Spleen (tissue), 13 donors: ENCODE measurements at places on chromosomes 4 and X. TPM values are rescaled to one million over a fixed set of nuclear protein-coding genes. Genes with fewer than 3 reads are reported as not detected.

Gene SCFD2
- total RNA-seq = 23.0 TPM

Gene TLR6
- total RNA-seq = 23.2 TPM

DNA sequence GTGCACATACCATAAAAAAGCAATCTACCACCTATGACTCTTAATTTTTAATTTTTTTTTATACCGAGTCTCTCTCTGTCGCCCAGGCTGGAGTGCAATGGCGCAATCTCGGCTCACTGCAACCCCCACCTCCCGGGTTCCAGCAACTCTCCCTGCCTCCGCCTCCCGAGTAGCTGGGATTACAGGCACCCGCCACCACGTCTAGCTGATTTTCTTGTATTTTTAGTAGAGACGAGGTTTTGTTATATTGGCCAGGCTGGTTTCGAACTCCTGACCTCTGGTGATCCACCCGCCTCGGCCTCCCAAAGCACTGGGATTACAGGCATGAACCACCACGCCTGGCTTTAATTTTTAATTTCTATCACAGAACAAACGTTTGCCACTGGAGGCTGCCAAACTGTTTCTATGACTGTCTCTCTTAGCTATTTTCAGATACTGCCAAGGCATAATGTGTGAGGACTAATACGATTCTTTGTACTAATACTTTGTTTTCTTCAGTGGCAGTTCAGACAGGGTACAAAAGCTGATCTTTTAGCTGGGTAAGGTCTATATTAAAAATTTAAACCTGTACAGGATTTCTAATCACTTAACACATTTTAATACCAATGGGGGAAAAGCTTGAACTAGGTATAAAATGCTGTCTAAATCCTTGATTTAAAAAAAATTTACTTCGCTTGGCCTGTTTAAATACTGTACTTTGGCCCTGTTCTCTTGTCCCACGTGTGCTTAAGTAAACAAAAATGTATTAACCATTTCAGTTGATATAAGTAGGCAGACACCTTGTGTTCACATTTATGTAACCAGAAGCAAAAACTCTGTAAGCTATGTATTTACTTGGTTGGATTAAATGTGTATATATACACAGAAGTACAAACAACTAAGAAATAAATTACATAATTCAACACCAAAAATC lies 2.3 kb downstream of the PGRMC2 start:
- no peak for DNase-seq
- H3K4me3 ChIP-seq = no peak overlapping the region
- no peak overlapping the region for H3K27ac ChIP-seq
- peaks cover 30% of the 10 kb centered on the region for H3K4me1 ChIP-seq

DNA sequence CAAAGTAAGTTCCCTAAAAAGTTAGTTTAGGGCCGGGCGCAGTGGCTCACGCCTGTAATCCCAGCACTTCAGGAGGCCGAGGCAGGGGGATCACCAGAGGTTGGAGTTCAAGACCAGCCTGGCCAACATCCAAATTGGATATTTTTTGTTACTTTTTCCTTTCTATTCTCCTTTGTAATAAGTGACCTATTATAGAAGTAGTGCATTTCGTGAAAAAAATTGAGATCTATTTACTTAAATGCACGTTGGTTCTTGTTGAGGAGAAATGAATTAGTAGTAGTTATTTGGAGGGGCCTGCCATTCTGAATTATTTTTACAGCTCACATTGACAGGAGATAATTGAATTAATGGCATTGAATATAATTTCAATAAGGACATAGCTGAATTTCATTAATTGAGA lies 22.3 kb upstream of the NDUFC1 start:
- no peak for DNase-seq
- H3K27me3 ChIP-seq = no peaks in the 10 kb centered on the region
- H3K27ac ChIP-seq = no peak overlapping the region
- H3K4me3 ChIP-seq = no peak overlapping the region

DNA sequence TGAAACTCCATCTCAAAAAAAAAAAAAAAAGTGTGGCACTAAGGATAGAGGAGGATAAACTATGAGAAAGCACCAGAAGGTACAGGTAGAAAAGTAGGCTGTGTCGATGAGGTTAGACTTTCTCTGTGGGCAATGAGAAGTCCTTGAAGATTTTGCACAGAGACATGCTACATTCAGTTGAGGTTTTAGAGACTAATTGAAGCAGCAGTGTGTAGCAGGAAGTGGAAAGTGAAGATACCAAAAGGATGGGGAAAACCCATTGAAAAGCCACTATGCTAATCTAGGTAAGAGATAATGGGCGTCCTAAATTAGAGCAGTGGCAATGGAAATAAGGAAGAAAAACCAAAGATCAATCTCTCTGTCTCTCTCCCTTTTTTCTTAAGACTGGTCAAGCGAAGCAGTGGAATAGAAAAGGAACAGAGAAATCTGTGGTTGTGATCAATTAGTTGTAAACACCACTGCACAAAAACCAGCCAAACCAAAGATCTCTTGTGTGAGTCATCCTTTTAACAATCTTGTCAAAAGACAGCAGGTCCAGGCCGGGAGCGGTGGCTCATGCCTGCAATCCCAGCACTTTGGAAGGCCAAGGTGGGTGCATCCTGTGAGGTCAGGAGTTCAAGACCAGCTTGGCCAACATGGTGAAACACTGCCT lies 3.5 kb downstream of the SPINK2 start:
- H3K4me1 ChIP-seq = peaks cover 31% of the 10 kb centered on the region
- no peak overlapping the region for H3K4me3 ChIP-seq
- no peaks in the 10 kb centered on the region for H3K36me3 ChIP-seq

Gene NAP1L3
- 2.9 TPM for total RNA-seq

Gene PITX2
- total RNA-seq = not detected

Gene NBDY
- total RNA-seq = 33.4 TPM

GRCh38 chrX:45445745-45446412 lies 245.2 kb upstream of the DIPK2B start:
- no peaks in the 10 kb centered on the region for H3K27me3 ChIP-seq
- no peaks in the 10 kb centered on the region for H3K4me1 ChIP-seq
- DNase-seq = no peak
- no peaks in the 10 kb centered on the region for H3K36me3 ChIP-seq
- H3K27ac ChIP-seq = no peak overlapping the region
- no peak overlapping the region for H3K4me3 ChIP-seq

- no peaks in the 10 kb centered on the region for H3K27me3 ChIP-seq
- no peak overlapping the region for H3K4me3 ChIP-seq
- no peaks in the 10 kb centered on the region for H3K4me1 ChIP-seq
- no peaks in the 10 kb centered on the region for H3K36me3 ChIP-seq
- no peak overlapping the region for H3K27ac ChIP-seq
- no peak for DNase-seq
These were observed 88.5 kb downstream of the REELD1 start for GRCh38 chr4:146302822-146303221.

DNA sequence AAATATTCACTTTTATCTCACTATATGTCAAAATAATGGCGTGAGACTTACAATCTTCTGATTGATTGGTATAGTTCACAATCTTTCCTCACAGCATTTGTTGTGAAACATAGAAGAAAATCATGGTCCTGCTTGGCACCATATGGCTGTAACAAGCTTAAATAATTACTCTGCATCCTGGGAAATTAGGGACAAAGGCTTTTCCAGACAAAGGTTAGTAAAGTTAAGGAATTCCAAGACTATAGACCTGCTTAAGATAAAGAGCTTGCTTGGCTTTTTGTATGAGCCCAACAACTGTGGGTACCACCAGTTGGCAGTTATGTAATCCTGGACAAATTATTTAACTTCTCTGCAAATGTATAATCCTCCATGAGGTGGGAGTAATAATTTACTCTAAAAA lies 3.4 kb upstream of the PCDH18 start:
- no peak overlapping the region for H3K4me3 ChIP-seq
- no peaks in the 10 kb centered on the region for H3K27me3 ChIP-seq
- H3K36me3 ChIP-seq = no peaks in the 10 kb centered on the region
- no peak overlapping the region for H3K27ac ChIP-seq
- H3K4me1 ChIP-seq = peaks cover 9% of the 10 kb centered on the region

DNA sequence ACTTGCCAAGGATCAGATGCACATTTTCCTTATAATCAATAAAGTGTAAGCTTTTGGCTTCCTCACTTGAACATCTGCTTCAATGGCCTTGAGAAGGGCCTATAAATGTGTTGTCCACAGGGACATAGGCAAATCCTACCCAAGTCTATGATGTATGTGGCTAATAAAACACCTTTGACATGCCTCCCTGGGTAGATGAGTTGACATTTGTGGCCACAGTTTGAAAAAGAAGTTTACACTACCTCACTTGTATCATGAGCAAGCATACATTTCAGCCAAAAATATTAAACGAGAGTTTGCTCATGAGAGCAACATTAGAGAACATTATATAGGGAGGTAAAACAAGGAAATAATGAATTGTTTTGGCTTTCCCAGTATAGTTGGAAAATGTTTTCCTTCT lies 1067.7 kb downstream of the C4orf33 start:
- H3K4me3 ChIP-seq = no peak overlapping the region
- no peak overlapping the region for H3K27ac ChIP-seq
- no peak for DNase-seq
- H3K4me1 ChIP-seq = no peaks in the 10 kb centered on the region
- no peaks in the 10 kb centered on the region for H3K27me3 ChIP-seq

GRCh38 chr4:19748519-19749479 lies 502.9 kb upstream of the SLIT2 start:
- peaks cover 2% of the 10 kb centered on the region for H3K4me1 ChIP-seq
- peak overlapping the region; percentile 23 for H3K27ac ChIP-seq
- H3K27me3 ChIP-seq = no peaks in the 10 kb centered on the region
- DNase-seq = no peak
- no peak overlapping the region for H3K4me3 ChIP-seq

GRCh38 chr4:98639523-98639922 lies 18.9 kb downstream of the TSPAN5 start:
- H3K36me3 ChIP-seq = no peaks in the 10 kb centered on the region
- H3K4me3 ChIP-seq = no peak overlapping the region
- DNase-seq = no peak
- H3K27ac ChIP-seq = peak overlapping the region; percentile 61

Gene DUSP21
- total RNA-seq = not detected

GRCh38 chr4:8072235-8072968 lies 86.2 kb downstream of the ABLIM2 start:
- no peaks in the 10 kb centered on the region for H3K4me1 ChIP-seq
- H3K27me3 ChIP-seq = peaks cover 28% of the 10 kb centered on the region
- no peak overlapping the region for H3K4me3 ChIP-seq
- no peak for DNase-seq
- H3K36me3 ChIP-seq = peaks cover 18% of the 10 kb centered on the region

GRCh38 chrX:119604766-119605463 lies 1.3 kb downstream of the NKRF start:
- peaks cover 5% of the 10 kb centered on the region for H3K4me1 ChIP-seq
- peak overlapping the region; percentile 62 for H3K4me3 ChIP-seq
- H3K27ac ChIP-seq = peak overlapping the region; percentile 93
- no peak for DNase-seq
- H3K36me3 ChIP-seq = no peaks in the 10 kb centered on the region
